ENCODE measurements at places on chromosomes 5 and 9. TPM values are rescaled to one million over a fixed set of nuclear protein-coding genes. Genes with fewer than 3 reads are reported as not detected.

Gene NR5A1
- not detected for total RNA-seq

Gene ZNF782
- 3.8 TPM for total RNA-seq

Gene MTX3
- total RNA-seq = 14.3 TPM

Gene PCDHA9
- total RNA-seq = not detected

Gene TAF11L12
- total RNA-seq = not detected

Gene STK10
- 83.1 TPM for total RNA-seq

Gene RFESD
- total RNA-seq = 9.2 TPM

Gene GNA14
- 0.11 TPM for total RNA-seq

Gene BTNL8
- total RNA-seq = 0.11 TPM

Gene PCA3
- not detected for total RNA-seq

Gene FBN2
- total RNA-seq = not detected

Gene SLC1A3
- total RNA-seq = 0.16 TPM

Gene GABBR2
- not detected for total RNA-seq

Gene RHOBTB3
- total RNA-seq = 3.5 TPM

Gene SLC25A51
- total RNA-seq = 25.5 TPM

Gene COL27A1
- total RNA-seq = 9.1 TPM

Gene APBA1
- total RNA-seq = 0.16 TPM

Gene PIP5K1B
- total RNA-seq = 1.6 TPM

Gene CARD9
- total RNA-seq = 1.1 TPM

Gene FIBCD1
- not detected for total RNA-seq

Gene HARS2
- total RNA-seq = 20.9 TPM

Gene ST6GALNAC4
- total RNA-seq = 14.9 TPM

Gene CORO2A
- 9.7 TPM for total RNA-seq

Gene IRGM
- total RNA-seq = 2.4 TPM

Gene GABRA6
- not detected for total RNA-seq

Data from activated CD4-positive, alpha-beta T cell treated with anti-CD3 and anti-CD28 coated beads for 36 hours (primary cell).